HTR-8/SVneo (cell line): ENCODE measurements at places on chromosomes 11 and 22.

- DNase-seq = no peak
Measured at GRCh38 chr22:30033901-30034300, 46.4 kb upstream of the HORMAD2 start.

DNA sequence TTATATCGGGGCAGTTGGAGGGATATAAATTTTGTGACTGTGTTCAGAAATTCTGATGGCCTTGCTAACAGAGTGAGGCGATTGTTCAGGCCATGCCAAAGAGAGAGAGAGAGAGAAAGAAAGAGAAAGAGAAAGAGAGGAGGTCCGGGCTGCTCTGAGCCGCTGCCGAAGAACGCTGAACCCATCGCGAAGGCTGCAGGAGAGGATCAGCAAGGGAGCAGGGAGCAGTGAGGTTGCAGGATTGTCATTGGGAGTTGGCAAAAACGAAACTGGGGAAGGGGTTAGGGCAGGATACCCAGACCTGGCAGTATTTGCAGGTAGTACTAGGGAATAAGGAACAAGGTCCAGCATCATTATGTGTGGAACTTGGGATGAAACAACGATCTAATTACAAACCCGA is 537.1 kb downstream of the INSC start:
- no peak for DNase-seq

- DNase-seq = no peak
Measured at GRCh38 chr11:65204143-65204542, 22.4 kb downstream of the CAPN1 start.

DNA sequence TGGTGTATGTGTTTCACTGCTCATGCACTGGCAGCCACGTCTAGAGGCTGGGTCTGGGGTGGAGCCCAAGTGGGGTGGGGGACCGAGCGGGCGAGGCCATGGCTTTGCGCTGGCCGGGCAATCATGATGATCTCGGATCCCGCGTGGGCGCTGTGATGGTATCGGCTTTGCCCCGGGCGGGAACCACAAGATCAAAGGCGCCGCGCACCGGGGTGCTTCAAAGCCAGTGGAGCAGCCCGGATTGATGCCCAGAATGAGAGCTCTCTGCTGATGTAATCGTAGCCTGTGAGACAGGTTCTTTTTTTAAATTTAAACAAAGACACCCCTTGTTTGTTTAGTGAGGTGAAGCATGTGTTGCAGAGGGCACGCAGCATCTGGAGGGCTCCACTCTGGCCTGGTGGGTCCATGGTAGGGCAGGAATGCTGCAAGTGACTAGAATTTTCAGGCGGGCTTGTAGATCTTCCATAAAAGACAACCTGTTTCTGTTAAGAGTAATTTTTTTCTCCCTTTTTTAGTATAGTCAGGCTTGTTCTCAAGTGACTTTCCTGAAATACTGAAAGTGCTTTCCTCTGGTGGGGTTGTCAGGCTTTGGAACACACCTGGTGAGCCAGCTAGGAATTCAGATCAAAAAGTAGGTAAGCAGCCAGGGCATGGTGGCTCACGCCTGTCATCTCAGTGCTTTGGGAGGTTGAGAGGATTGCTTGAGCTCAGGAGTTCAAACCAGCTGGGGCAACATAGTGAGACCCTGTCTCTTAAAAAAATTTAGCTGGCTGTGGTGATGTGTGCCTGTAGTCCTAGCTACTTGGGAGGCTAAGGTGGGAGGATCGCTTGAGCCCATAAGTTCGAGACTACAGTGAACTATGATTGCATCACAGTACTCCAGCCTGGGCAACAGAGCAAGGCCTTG is 40.7 kb downstream of the ZNRF3 start:
- no peak for DNase-seq

- no peak for DNase-seq
Measured at GRCh38 chr22:30186041-30186440, 60.5 kb downstream of the LIF start.

- DNase-seq = no peak
Measured at GRCh38 chr22:17974087-17974486, 50.3 kb downstream of the MICAL3 start.

DNA sequence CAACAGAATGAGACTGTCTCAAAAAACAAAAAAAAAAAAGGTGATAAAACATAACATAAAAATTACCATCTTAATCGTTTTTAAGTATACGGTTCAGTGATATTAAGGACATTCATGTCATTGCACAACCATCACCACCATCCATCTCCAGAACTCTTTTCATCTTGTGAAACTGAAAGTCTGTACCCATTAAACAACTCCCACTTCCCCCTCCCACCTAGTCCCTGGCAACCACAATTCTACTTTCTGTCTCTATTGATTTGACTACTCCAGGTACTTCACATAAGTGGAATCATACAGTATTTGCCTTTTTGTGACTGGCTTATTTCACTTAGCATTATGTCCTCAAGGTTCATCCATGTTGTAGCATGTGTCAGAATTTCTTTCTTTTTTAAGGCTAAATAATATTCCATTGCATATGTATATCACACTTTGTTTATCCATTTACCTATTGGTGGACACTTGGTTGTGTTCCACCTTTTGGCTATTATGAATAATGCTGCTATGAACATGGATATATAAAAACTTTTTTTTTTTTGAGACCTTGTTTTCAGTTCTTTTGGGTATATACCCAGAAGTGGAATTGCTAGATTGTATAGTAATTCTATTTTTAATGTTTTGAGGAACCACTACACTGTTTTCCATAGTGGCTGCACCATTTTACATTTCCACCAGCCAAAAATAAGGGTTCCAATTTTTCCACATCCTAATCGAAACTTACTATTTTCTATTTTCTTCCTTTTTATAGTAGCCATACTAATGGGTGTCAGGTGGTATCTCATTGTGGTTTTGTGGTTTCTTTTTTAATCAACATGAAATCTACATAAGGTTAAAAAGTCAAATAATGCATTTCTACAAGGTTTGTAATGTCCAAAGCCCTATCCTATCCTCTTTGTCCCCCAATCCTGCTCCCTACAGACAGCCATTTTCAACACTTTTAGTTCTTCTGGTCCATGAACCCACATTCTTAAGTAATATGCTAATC is 23.4 kb upstream of the PIK3C2A start:
- no peak for DNase-seq

- no peak for DNase-seq
Measured at GRCh38 chr11:96073536-96073935, 149.6 kb upstream of the MTMR2 start.

DNA sequence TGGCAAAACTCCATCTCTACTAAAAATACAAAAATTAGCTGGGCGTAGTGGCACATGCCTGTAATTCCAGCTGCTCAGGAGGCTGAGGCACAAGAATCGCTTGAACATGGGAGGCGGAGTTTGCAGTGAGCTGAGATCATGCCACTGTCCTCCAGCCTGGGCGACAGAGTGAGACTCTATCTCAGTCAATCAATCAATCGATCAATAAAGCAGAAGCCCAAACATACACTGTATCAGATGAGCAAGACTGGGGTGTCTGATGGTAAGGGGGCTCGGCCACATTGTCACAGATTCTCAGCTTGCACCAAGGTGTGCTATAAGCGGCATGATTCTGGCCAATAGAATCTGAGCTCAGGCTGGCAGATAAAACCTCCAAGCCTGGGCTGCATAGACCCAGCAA is 261.1 kb downstream of the BUD13 start:
- DNase-seq = no peak

GRCh38 chr11:72842653-72843330 is 28.6 kb downstream of the ATG16L2 start:
- DNase-seq = no peak

GRCh38 chr11:75450236-75450635 is 17.2 kb upstream of the KLHL35 start:
- DNase-seq = no peak

DNA sequence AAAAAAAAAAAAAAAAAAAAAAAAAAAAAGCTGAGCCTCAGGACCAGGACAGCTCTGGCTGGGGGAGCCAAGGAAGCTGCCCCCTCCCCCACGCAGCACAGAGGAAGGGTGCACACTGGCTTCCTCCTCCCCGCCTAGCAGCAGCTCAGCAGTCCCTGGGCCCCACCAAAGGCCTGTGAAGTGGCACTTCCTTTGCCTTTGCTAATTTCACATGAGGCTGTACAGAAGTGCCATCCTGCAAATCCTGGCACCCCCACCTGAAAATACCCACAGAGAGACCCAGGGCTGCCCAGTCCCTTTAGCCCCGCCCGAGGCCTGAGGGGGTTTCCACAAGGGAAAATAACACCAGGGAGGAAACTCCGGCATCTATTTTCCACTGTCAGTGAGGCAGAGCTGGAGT is 3.9 kb downstream of the RHOG start:
- no peak for DNase-seq

- DNase-seq = peak; percentile 40
Measured at GRCh38 chr11:57546869-57547475, 9.6 kb downstream of the SMTNL1 start.

DNA sequence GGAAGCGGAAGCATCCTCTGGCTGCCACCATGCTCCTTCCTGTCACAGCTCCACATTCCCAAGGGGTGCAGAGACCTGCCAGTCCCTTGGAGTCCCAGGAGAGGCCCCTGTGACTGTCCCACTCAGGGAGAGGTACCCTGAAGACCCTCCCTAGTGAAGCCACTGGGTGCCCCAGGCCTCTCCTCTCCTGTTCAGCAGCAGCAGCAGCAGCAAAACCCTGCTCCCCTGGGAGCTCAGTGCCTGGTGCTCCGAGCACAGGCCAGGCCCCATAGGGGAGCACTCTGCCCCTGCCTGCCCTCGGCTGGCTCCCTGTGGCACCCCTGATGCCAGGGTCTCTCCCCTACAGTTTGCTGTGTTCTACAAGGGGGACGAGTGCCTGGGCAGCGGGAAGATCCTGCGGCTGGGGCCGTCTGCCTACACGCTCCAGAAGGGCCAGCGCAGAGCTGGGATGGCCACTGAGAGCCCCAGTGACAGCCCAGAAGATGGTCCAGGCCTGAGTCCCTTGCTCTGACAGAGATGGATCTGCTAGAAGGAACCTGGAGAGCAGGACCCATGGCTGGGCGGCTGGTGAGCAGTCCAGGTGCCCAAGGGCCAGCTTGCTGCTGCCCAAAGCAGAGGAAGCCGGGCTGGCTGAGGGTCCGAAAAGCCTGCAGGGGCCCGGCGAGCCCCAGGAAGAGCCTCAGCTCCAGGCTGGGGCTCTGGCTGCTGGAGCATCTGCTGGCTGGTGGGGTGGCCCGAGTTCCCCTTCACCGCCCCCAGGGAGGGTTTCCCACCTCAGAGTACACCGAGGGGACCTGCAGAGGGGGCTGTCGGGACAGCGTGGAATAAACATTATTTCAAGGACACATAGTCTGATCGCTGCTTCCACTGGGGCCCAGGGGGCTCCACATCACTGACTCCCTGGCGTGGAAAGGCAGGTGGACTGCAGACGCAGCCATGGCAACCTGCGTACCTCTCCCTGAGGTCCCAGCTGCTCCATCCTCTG is 21.3 kb downstream of the TRMU start:
- DNase-seq = no peak

DNA sequence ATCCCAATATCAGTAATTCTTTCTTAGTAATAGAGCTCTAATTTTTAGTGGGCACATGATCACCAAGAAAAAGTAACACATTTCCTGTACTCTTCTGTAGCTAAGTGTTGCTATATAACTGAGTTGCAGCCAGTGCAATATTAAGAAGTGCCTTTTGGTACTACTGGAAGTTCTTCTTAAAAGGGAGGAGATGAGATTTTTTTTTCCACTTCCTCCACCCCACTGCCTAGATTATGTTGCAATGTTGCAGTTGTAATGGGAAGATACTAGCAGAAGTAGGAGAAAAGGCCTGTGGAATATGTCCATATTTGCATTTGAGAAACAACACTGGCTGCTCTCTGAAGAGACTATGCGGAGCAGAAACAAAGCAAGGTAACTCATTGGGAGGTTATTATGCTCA is 280.6 kb upstream of the ANO5 start:
- no peak for DNase-seq

GRCh38 chr11:120642196-120642894 is 130.8 kb downstream of the GRIK4 start:
- DNase-seq = no peak

DNA sequence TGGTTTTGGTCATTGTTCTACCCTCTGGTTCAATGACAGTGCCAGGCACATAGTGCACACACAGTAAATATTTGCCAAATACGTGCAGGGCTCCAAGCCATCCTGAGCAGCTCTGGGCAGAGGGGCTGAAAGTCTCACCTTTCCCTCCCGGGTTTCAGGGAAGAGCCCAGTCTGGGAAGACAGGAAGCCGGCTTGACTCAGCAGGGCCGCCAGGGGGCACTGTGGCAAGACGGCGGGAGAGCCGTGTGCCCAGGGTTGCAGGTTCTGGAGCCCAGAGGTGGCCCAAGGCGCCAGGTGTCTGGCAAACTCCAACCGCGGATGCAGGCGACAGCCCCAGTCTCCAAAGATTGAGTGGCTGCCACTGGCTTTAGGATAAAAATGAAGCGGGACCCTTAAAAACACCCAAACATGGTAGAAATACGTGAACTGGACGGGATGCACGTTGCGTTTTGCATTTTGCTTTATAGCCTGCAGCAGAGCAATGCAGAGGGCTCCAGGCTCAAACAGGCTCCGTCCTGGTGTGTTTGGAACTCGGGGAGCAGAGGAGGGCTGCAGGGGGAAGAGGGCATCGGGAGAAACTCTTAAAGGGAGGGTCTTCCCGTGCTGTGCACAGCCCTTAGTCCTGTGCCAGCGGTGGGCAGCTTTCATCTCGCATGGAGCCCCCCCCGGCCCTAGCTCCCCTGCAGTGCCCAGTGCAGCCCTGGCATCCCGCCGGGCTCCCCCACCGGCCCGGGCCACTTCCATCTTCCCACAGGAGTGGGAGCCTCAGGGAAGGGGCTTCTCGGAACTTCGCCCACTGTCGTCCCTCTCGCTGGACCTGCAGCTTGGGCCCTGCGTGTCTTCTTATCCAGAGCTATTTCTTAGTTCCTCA is 10.7 kb downstream of the KRTAP5-5 start:
- DNase-seq = peak; percentile 61

- no peak for DNase-seq
Measured at GRCh38 chr11:112285841-112286311, 25.2 kb upstream of the PLET1 start.

DNA sequence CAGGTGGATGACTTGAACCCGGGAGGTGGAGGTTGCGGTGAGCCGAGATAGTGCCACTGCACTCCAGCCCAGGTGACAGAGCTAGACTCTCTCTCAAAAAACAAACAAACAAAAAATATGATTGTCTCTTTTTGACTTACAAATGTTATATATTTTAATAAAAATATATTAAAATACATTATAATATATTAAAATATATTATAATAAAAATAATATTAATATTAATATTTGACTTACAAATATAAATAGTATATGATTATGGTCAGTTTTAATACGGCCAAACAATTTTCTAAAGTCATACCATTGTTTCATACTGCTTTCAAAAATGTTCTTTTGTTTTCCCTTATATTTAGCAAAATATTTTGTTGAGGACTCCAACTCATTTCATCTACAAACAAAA is 27.2 kb upstream of the DDX6 start:
- DNase-seq = no peak

GRCh38 chr11:116980136-116980793 is 118.0 kb downstream of the SIK3 start:
- DNase-seq = no peak

- no peak for DNase-seq
Measured at GRCh38 chr11:14942745-14943144, 29.4 kb downstream of the CALCA start.
